ENCODE measurements at places on chromosomes 4 and X.

GRCh38 chr4:2797545-2798305, 4.8 kb downstream of the SH3BP2 start:
- peak; percentile 53 for DNase-seq

DNA sequence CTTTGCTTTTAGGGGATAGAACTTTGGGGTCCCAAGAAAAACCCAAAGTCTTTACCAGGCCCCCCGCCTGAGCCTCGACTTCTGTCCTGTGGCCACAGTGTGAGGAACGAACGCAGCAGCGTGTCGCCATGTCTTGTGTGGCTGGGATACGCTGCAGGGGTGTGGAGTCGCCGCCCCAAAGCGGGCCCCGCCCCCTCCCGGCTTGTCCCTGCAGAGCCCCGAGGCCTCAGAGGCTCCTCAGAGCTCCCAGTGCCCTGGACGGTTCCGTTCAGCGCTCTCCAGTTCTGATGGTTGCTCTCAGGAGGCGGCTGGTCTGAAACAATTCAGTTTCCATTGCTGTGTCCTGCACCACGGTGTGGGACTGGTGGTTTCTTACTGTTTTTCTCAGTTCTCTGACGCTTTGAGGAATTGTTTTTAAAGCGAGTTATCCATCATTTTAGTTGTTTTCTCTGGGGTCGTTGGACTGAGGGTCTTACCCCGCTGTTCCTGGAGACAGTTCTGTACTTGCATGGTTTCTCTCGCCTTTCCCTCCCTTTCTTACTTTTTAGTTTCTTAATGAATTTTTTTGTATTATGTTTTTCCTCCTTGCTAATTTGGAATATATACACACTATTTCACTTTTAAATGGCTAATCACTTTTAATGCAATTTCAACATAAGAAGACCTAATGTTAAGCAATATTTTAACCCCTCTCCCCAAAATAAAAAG, 1.6 kb upstream of the IDUA start:
- peak; percentile 43 for DNase-seq

- no peak for DNase-seq
These were observed 317.6 kb upstream of the GNPDA2 start for GRCh38 chr4:45043911-45044310.

GRCh38 chr4:171348090-171348489, 465.1 kb upstream of the GALNTL6 start:
- DNase-seq = no peak

DNA sequence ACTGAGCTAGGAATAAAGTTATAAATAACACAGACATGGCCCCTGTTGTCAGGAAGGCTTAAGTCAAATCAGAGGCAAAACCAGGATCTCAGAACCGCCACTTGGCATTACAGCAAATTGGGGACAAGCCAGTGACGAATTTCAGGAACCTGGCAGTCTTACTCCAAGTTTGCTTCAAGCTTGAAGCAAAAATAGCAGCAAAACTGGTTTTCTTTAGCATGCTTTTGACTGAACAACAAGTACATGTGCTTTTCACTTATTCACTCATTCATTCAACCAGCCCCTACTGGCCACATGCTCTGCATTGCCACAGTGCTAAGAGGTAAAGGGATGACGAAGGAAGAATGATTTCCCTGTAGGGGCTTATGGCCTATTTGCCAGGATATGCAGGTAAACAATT, 253.9 kb upstream of the PPARGC1A start:
- DNase-seq = no peak

DNA sequence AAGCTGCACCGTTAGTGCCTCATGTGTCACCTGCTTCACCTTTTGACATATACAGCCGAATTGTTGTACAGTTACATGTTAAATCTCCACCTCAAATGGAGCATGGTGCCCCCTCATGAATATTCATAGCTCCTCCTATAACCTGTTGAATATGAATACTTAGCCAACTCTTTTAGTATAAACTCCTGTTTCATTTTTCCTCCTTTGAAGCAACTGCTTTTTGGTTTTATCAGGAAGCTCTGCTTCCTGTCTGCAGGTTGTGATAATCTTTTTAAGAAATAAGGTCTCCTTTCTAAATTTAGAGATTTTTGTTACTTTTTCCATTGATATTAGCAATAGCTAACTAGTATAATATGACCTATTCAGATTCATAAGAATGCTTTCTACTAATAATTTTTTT, 1429.2 kb upstream of the AGA start:
- DNase-seq = no peak

DNA sequence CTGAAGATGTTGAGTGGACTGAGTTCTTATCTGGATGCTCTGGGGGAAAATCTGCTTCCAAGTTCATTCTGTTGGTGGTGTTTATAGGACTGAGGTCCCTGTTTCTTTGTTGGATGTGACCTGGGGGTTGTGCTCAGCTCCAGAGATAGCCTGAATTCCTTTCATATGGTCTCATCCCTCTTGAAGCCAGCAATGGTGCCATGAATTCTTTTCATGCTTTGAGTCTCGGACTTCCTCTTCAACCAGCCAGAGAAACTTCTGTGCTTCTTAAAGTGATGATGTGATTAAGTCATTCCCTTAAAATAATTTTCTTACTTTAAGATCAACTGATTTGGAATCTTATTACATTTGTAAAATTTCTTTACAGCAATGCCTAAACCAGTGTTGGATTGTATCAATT, 233.8 kb upstream of the UGT8 start:
- DNase-seq = no peak

DNA sequence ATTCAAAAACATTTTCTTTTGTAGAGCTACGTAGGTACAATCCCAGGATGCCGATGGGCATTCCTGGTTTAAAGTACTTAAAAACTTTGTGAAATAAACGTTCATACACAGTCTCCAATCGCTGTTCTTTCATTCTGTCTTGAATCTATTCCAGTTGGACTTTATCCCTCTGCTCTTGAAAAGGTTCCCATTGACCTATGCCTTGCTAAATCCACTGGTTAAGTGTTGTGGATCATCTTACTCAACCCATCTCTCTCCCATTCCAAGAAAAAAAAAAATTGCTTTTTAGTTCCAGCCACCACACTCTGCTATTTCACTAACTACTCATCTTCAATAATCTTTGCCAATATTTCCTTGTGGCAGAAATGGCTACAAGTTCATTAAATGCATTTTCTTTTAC, 542.3 kb upstream of the GRIA3 start:
- no peak for DNase-seq

GRCh38 chr4:153466081-153466948, at the start of gene TMEM131L:
TSS of gene TMEM131L (plus strand) at chr4:153466360. CDS start at chr4:153466398, 38 bp downstream.
- peak; percentile 59 for DNase-seq

GRCh38 chr4:10180927-10181744, 64.5 kb upstream of the WDR1 start:
- DNase-seq = no peak

DNA sequence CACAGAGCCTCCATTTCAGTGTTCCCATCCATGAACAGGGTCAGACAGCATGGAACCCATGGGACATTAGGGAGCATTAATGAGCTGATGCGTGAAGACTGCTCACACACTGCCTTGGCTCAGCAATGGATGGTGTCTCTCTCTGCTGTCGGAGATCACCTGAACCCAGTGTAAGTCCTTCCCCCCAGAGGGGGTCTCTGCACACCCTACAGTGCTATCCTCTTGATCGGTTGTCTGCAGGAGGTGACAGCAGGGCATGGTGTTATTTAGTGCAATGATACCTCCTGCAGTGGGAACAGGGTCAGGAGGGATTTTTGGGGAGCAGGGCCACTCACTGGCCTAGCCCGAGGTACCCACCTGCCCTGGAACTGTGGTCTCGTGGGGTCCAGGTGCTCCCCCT, 25.6 kb downstream of the APELA start:
- no peak for DNase-seq

GRCh38 chr4:661881-662761, 12.0 kb downstream of the ATP5ME start:
- no peak for DNase-seq

DNA sequence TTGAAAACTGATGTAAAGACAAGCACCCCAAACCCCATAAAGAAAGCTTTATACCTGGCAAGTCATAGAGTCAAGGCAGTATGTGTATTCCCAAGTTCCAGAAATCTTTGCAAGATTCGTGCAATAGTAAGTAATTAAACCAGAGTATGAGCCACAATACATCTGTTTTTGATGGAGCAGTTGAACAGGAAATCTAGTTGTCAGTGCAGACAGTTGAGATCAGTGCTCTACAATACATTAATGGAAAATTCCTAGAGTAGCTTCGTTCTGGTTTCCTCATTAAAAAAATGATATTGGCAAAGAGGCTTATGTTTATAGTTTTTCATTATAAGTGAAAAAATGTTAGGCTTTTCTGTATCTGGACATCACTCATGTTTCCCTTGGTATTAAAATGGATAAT, 575.3 kb downstream of the TRIML1 start:
- DNase-seq = no peak

DNA sequence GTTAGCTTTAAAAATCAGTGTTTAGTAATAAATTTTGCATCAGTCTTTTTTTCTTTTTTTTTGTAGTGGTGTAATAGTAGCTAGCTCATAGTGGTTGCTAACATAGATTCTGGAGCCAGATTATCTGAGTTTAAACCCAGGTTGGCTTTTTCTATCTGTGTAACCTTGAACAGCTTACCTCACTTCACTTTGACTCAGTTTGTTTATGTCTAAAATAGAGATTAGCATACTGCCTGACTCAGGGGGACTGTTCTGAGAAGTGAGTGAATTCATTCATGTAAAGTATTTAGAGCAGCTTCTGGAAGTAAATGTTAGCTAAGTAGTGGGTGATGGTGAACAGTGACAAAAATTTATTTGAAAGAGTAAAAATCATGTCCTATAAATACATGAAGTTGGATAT, 32.9 kb downstream of the CPEB2 start:
- DNase-seq = no peak

DNA sequence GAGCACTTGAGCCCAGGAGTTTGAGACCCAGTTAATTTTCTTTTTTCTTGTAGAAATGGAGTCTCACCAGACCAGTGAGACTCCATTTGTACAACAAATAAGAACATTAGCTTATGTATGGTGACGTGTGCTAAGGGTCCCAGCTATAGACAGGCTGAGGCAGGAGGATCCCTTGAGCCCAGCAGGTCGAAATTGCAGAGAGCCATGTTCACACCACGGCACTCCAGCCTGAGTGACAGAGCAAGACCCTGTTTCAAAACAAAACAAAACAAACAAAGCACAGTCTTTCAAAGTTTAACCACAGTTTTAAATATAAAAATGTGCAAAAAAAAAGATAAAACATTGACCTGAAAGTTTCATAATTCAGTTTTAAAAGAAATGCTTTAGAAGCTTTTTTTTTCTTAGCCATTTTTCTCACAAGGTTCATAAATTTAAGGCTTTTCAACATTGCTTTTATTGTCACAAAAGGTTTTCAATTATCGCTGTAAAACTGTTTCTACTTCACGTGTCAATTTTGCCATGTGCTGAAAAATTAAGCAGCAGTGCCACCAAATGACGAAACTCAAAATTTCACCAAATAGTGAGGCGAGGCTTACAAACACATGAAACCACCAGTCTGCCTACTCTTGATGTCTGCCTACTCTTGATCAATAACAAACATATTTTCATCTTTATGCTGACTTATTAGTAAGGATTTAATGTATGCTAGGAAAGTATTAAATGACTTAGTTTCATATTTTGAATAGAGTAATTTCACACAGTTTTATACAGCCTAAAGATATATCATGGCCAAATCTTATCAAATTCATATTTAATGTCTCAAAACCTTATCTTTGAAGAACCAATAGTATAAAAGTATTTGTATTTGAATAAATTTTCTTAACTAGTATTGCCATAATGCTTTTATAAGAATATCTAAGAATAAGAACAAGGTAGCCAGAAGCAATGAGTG, 126.3 kb downstream of the NEK1 start:
- DNase-seq = no peak

DNA sequence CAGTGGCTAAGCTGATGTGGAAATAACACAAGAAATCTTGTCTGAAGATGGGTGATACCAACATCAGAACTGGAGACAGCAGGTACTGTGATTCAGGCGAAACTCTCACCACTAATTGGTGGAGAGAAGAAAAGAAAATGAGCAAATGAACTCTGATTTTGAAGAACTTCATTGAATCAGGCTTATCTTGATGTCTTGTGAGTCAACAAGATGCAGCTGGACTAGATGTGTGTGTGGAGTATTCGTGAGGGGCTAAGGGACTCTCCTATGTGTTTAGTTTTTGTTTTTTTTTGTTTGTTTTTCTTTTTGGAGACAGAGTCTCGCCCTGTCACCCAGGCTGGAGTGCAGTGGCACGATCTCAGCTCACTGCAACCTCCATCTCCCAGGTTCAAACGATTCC, 131.6 kb downstream of the DHRSX start:
- DNase-seq = no peak

DNA sequence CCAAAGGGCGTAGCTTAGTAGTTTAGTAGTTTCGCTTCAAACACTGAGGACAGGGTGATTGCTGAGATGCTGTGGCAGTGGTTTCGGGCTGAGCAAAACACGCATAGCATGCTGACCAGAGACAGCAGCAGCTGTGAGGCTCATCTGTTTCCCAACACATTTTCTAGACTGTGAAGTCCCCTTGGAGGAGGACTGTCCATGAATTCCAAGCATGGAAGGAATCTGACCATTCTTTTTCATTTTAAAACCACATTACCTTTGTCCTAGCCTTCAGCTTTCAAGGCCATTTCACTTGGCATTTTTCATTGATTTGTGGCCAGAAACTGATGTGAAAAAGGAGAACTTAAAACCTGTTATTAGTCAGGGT, 240.9 kb downstream of the PALLD start:
- no peak for DNase-seq

DNA sequence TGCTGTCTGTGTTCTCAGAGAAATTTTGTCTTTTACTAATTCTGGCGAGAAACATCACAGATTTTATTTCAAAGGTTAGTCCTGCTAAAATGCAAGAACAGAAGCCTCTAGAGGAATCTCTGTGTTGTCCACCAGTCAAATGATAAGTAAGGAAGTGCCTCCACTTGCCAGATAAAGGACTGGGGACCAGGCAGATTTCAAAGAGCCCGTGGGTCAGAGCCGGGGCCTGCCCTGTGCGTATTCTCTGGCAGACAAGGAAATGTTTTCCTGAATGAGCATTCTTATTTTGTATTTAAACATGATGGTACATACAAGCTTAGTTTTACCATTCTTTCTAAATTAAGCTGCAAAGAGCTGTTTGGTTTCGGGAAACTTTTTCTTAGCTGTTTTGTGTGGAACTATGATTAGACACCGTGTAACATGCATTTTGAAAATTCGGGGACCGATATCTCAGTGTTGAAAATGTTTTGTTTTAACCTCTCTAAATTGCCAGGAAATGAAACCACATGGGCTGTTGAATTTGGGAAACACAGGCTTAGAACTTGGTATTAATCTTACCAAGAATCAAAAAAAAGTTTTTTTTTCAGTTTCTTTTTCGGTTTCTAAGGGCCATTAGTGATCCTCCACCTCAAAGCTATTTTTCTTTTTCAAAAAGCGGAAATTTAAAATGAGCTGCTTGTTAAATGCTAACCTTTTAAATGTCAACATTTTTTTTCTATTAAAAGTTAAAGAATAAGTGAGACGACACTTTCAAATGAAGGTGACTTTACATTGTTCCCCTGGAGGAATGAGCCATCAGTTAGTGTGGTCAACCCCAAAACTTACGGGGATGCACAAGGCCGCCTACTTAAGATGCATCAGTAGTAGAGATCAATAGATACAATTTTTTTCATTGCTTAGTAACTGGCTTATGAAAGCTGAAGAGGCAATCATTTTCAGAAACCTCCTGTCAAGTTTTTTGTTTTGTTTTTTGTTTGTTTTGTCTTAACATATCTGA, 89.6 kb upstream of the MTM1 start:
- DNase-seq = no peak

All from T-cell (primary cell).